Eye (tissue), 1 donor: ENCODE measurements at places on chromosomes 7 and 10.

DNA sequence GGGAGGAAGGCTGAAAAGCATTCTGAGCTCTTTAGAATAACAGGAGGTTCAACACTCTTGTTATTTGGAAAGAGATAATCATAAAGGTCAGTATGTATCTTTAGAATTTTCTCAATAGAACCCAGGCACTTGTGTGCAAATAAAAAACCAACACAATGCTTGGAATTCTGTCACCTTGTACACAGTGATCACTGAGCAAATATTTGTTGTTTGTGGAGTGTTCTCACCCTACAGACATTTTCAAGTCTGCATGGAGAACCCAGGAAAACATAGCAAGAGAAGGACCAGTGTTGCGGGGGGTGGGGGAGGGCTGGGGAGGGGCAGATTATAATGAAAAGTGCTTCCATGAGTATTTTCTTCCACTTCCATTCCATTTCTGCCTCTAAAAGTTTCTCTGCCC lies 87.4 kb downstream of the FAM107B start:
- DNase-seq, result no peak

- DNase-seq, result no peak
Measured at GRCh38 chr7:95324431-95324830, at the start of gene PON1. TSS of gene PON1 (minus strand) at chr7:95324532. CDS start at chr7:95324475, 57 bp downstream.

GRCh38 chr10:133455196-133455595 lies 1.5 kb downstream of the SCART1 start:
- no peak for DNase-seq

- no peak for DNase-seq
Measured at GRCh38 chr7:158411232-158411950, 176.2 kb downstream of the PTPRN2 start.

GRCh38 chr7:12028508-12028907 lies 182.6 kb upstream of the TMEM106B start:
- DNase-seq, result no peak

DNA sequence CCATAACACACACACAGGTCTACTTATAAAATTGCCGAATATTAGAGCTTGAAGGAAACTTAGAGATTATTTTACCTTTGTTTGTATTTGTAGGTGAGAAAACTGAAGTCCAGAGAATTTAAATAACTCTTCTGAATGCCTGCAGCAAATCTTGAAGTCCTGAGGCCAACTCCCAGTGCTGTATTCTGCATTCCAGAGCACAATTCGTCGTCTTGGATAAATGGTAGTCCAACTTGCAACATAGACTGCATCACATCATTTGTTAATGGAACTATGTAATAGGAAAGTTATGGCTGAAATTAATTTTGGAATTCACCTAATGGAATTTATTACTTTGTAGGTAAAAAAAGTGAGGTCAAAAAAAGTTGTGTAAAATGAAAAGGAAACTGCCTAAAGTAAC lies 37.3 kb upstream of the SEMA3D start:
- DNase-seq, result no peak

DNA sequence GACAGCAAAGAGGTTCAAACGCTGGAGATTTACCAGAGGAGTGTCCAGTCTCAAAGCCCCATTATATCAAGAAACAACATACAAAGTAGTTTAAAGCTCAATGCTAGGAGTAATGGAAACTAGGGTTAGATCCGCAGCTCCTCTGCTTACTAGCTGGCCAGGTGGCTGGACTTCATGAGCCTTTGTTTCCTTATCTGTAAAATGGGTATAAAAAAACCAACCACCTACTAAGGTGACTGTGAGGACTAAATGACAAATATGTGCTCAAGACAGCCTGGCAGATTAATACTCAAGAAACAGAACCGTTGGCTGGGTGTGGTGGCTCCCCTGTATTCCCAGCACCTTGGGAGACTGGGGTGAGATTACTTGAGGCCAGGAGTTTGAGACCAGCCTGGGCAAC lies 5.8 kb upstream of the RBM20 start:
- DNase-seq, result no peak

GRCh38 chr7:146539836-146540235 lies 423.2 kb downstream of the CNTNAP2 start:
- no peak for DNase-seq

DNA sequence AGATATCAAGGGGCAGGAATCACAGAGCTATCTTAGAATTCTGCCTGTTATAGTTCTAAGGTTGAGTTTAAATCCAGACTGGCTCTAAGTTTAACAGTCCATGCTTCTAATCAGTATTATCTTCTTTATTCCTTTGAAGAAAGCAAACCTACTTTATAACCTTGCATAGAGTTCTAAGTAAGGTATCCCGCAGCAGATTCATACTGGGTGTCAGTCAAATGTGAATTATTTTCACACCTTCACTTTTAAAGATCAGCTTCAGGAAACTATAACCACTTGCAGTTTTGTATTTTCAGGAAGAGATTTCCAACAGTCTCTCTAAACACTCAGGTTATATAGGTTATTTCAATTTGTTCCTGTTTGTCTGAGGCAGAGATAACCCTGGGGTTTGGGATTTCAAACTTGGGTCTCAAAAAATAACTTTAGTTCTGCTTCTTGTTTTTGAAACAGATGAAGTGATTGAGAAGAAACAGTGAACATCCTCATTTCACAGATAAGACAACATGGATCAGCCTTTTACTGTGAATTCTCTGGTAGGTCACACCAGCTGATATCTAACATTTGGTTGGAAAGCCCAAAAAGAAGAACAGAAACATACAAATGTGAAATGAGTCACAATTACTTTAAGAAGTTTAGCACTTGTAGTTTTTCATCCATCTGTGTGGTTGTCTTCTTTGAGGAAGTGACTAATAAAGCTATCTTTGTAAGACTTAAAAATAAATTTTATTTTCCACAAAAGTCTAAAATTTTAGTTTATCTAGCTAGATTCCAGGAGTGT lies 21.4 kb downstream of the STAMBPL1 start:
- no peak for DNase-seq

GRCh38 chr10:58588673-58589265 lies 76.1 kb downstream of the BICC1 start:
- no peak for DNase-seq

- no peak for DNase-seq
Measured at GRCh38 chr10:87657371-87657770, 2.3 kb upstream of the PAPSS2 start.

DNA sequence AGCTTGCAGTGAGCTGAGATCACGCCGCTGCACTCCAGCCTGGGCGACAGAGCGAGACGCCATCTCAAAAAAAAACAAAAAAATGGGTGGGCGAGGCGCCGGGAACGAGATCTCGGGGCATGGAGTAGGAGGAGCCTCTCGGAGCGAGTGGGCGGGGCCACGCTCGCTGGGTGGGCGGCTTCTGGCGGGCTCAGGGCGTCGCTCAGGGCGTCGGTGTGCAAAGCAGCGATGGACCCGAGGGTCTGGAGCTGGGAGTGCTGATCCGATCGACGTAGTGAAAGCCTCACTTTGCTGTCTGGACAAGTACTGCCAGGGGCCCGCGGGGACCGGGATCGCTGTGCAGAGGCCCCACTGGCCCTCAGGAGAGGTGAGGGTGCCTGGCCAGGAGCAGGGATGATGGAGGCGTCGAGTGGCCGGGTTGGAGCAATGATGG lies 22.6 kb upstream of the AMZ1 start:
- peak; percentile 50 for DNase-seq
